ENCODE measurements at places on chromosomes 16 and 17.

- DNase-seq: no peak
Observed at GRCh38 chr16:55125818-55126385, 195.2 kb downstream of the IRX5 start.

- no peak for DNase-seq
Observed at GRCh38 chr17:81252326-81252986, 13.3 kb downstream of the NDUFAF8 start.

DNA sequence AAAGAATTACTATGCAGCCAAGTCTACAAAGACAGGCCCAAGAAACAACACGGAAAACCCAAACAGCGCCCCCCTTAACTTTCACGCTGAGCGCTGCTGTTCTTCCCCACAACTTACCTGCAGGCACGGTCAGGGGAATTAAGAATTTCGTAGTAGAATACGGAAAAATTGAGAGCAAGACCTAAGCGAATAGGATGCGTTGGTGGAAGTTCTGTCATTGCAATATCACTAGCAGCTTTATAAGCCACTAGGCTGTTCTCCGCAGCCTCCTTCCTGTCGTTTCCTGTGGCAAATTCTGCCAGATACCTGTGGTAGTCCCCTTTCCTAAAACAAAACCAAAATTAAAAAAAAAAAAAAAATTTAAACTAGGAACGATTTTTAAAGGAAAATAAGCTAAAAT, 39.0 kb downstream of the YWHAE start:
- DNase-seq: no peak

DNA sequence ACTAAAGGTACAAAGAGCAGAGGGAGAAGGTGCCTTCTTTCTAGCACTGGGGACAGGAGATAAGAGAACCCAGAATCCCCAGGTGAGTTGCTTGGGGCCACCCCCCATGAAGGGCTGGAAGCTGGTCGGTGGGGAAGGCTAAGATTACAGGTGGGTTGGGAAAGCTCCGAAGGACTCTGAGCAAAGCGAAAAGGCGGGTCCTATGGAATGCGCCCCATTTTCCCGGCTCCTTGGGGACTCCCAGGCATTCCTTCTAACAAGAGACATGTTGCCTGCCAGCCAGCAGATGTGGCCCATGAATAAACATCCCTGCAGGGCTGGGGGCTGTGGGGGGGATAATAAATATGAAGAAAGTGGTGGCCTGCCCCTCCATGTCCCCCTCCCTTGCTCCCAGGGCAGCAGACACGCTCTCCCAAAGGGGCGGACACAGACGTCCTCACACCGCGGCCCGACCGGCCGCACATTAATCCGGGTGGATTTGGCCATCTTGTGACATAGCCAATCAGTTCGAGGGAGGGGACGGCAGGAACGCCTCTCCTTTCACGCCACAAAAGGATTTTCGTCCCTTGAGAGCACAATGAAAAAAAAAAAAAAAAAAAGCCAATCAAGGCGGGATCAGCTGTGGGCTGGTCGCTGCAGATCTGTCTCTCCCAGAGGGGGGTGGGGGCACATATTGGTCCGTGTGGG, 98.5 kb downstream of the SOX9 start:
- DNase-seq: no peak

DNA sequence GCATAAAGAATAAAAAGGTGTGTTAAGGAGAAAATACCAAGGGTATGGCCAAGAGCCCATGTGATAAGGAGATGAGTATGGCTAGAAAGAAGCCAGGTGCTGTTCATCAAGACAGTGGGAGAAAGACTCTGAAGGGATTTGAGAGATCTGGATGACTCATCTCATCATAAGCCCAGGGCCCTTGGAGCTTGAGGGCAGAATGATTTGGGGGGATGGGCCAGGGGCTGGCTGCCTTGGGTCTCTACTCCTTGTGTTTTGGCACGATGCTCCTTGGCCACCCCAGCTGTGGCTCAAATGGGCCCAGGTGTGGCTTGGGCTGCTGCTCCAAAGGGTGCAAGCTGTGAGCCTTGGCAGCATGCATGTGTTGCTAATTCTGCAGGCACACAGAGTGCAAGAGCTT, 14.5 kb upstream of the TNFRSF13B start:
- DNase-seq: peak; percentile 54

DNA sequence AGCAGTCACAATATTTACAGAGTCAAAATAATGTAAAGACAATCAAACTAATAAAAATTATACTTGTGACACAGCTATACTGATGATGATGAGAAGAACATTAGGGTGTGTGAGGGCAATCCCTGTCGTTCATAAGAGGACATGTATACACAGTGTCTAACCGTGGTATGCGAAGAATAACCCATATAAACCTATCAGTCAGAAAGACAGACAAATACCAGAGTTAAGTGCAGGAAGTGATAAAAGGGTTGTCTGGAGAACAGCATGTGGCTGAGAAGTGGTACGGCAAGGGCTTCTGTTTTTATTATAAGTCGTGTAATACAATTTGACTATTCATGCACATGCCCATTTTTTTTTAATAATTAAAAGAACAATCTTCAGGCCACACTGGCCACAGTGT, 46.7 kb downstream of the LMF1 start:
- peak; percentile 26 for DNase-seq

DNA sequence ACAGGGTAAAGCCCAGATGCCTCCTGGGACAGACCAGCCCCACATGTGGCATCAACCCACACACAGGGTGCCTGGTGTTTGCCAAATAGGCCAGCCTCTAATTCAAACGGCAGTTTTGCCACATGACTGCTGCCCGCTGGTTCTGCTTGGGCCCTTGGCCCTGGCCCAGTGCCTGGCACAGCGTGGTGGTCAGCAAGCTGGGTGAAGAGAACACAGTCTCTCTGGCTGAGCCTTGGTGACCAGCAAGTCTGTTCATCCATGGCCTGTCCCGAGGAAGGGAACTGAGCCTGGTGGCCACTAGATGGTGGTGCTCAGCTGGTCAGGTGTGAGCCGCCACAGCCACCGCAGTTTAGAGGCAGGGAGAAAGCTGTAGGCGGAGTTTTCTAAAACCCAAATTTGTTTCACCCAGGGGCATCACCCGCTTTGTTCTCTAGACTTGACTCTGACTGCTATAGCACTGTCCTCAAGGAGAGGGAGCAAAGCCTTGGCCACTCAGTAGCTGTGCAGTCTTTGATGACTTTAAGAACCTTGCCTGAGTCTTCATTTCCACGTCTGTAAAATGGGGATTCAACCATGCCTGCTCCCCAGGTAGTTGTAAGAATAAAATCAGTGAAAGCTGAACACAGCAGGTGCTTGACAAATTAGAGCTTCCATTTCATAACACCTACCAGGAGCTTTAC, 4.7 kb upstream of the GFAP start:
- peak; percentile 75 for DNase-seq

GRCh38 chr16:81809567-81809966, 30.5 kb downstream of the PLCG2 start:
- DNase-seq: no peak

- DNase-seq: peak; percentile 93
Observed at GRCh38 chr17:7234083-7234951, at the start of gene DVL2. Gene DVL2 (minus strand): TSS chr17:7234517. CDS start chr17:7234262, 255 bp downstream.

DNA sequence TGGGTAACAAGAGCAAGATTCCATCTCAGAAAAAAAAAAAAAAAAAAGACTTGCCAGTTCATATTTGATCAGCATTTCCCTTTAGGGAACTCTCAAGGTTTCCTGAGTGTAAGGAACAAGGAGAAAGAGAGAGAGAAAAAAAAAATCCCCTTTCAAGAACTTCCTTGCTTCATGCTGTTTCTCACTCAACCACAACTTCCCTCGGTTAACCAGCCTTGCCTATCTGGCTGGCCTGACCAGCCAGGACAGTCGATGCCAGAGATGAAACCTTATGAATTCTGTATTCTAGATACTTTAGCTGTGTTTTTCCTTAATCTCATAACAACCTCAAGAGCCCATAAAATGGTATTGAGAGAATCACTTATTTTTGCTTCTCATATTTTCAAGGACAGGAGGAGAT, 2.6 kb upstream of the N4BP1 start:
- no peak for DNase-seq

DNA sequence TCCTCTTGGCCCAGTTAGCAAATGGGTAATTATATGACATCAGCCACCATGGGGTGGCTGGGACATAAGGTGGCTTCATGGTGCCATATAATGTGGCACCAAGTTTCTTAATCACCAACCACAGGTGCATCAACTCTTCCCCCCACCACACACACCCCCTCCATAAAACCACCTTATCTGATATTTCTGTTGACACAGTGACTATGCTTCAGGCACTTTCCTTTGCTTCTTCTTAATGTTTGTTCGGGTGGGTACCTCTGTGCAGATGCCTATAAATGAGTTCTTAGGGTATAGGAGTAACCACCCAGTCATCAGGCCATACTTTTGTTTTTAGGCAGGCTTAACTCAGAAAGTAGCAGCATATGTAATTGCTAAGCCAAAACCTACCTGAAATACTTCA, 29.5 kb downstream of the RNF43 start:
- no peak for DNase-seq

DNA sequence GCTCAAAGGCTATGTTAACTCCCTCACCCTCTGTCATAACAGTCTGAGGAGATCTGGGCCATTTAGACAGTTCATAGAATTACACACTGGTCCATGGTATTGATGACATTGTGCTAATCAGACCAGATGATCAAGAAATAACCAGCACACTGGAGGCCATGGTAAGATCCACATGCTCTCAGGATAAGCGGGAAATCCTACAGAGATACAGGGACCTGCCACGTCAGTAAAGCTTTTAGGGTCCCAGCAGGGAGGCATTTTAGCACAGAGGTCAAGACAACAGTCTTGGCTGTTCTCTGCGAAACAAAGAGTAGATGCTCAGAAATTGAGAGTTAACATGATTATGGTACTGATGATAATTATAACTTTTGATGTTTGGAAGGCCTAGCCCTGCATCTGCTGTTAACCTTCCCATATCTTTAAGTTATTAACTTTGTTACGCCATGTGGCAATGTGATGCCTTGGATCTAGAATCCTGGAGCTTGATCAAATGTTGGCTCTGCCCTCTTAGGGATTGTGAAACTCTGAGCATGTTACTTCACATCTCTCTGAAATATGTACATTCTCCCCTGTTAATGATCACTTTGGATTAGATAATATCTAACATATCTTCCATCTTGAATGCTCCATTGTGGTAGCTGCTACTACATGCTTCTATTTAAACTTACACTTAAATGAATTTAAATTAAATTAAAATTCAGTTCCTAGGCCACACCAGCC, 172.0 kb upstream of the SOX9 start:
- no peak for DNase-seq

DNA sequence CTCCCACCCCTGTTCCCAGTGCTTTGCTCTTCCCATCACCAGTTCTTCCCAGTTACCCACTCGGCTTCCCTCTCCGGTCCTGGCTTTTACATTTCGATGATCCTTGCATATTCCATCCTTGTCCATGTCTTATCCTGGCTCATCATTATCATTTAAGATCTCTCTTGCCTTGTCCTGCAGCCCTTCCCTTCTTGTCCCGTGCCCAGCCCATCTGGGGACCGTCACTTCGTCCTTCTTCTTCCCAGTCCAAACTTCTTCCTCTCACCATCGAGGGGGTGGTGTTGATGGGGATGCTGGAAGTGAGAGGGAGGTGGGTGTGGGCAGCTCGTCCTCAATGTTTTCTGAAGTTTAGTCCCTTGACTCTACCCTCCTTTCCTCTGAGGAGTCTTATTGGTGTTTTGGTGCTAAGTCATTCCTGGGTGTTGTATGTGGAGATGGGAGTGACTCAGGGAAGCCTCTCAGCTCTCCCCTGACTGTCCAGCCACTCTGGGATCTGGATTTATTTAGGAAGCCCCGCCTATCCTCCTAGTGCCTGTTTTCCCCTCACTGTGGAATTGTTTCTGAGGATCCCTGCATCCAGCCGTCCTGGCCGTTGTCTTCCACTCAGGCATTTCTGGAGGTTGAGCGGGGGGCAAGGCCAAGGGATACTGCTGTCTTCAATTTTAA, 975 bp downstream of the SNX29 start:
- peak; percentile 85 for DNase-seq

DNA sequence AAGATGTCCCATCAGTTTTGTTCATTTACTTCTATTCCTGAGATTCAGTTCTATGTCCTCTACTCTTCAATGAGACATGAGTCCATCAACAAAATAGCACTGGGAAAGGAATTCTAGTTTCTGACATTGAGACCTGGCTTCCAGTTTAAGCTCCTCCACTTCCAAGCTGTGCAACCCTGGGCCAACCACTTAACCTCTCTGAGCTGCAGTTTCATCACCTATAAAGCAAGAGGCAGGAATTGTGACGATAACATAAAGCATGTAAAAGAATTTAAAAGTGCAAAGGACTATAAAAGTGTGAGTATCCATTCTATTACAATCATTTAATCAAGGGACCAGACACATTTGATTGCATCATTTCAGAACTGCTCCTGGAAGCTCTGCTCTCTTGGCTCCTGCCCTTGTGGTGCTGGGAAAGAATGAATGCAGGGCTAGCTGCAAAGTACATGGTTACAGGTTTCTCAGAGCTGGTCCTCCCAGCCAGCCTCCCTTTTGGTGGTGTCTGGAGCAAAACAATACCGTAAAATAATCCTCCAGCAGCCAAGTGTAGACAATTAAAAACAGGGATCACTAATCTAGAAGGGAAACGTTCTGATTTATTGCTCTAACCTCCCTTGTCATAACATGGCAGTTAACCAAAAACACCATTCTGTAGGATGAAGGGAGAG, 113.9 kb downstream of the VPS53 start:
- no peak for DNase-seq

- DNase-seq: no peak
Observed at GRCh38 chr16:87445486-87445885, 47.3 kb downstream of the ZCCHC14 start.

GRCh38 chr16:68343137-68343536, 32.3 kb downstream of the PRMT7 start:
- DNase-seq: no peak

- peak; percentile 12 for DNase-seq
Observed at GRCh38 chr17:35901631-35902175, 21.5 kb upstream of the CCL5 start.

GRCh38 chr16:17850581-17851250, 380.0 kb upstream of the XYLT1 start:
- no peak for DNase-seq

DNA sequence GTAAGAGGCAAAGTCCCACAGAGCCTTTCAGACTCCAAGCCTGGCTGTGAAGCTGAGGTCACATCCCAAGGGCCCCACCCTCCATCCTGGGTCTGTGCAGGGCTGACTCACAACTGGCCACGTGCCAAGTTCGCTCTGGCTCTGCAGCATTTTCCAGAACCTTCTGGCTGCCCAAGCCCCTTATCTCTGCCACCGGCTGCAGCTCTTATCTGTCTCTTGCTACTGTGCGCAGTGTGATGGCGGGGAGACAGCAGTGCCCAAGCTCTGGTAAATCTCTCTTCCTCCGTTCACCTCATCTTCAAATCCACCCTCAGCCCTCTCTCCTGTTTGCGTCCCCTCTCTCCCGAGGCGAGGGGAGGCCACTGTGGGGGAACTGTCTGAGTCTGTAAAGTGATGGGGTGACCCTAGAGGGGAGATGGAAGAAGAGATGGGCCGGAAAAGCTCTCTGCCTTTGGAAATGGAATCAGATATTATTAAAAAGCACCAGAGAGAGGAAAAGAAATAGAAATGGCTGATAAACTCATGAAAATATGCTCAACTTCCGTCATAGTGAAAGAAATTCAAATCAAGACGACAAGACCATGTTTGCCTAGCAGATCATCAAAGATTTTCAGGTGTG, 162.7 kb upstream of the CDC42EP4 start:
- peak; percentile 73 for DNase-seq

GRCh38 chr16:78624366-78624765, 524.9 kb downstream of the WWOX start:
- no peak for DNase-seq

GRCh38 chr16:28623172-28623711, 13.4 kb upstream of the SULT1A1 start:
- no peak for DNase-seq
